H7 (cell line): ENCODE measurements at places on chromosomes 12 and 14.

DNA sequence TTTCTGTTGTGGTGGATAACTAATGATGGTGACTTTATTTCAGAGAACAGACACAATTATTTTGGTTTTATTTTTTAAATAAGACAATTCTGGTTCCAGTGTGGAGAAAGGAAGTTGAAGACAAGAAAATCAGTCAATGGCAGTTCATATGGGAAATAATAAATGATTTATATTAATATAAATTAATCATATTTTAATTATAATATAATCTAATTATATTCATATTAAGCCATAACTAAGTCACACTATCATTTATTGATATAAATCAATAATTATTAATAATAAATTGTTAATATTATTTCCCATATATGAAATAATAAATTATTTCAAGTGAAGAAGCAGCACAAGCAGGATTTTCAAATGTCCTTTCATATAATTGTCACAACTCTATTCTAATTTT, 2.8 kb downstream of the TOMM20L start:
- no peak for DNase-seq

GRCh38 chr12:72272731-72273498, 745 bp downstream of the TRHDE start:
- DNase-seq: peak; percentile 65

DNA sequence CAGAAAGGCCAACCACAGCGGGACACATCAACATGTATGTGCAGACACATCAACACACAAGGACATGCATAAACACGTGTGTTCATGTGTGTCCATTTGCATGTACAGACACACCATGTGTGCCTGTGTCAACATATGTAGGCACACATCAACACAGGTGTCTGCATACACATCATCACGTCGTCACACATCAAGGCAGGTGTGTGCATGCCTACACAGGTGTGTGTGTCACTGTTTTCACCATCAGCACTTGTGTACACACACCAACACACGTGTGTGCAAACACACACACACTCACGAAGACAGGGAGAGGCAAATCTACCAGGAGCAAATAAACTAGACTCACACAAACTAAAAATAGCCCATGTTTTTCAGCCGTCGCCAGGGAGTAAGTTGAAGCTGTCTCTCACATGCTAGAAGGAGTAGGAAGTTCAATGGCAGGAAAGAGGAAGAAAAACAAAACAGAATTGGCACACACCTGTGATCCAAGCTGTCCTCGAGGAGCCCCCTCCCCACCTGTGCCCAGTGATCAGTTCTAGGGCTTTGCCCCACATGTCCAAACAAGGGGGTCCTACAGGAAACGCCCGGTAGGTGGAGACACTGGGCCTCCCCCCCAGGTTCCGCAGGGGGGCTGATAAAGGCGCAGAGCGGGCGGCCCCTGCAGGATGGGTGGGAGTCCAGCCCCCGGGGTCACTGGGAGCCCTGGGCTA, 7.4 kb downstream of the SCARB1 start:
- DNase-seq: peak; percentile 78

GRCh38 chr14:95015046-95015445, 142.3 kb downstream of the DICER1 start:
- no peak for DNase-seq

DNA sequence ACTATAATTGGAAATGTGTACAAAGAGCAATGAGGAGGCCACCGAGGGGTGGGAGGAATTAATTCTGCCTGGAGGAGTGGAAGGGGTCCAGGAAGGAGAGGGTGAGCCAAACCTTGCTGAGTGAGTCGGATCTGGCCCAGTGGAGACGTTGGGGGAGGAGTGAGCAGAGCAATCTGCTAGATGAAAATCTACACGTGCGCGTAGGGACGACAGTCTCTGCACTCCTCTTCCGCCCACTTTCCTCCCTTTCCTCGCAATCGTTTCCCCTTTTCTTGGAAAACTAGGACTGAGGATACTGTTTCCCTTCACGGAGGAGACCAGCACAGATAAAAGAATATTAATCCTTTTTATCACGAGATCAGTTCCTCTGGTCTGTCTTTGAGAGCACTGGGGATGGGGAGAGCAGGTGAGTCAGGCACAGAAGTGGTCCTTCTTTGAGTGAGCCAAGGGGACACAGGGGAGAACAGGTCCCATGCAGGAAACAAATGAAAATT, 2.9 kb upstream of the NAB2 start:
- DNase-seq: peak; percentile 26

DNA sequence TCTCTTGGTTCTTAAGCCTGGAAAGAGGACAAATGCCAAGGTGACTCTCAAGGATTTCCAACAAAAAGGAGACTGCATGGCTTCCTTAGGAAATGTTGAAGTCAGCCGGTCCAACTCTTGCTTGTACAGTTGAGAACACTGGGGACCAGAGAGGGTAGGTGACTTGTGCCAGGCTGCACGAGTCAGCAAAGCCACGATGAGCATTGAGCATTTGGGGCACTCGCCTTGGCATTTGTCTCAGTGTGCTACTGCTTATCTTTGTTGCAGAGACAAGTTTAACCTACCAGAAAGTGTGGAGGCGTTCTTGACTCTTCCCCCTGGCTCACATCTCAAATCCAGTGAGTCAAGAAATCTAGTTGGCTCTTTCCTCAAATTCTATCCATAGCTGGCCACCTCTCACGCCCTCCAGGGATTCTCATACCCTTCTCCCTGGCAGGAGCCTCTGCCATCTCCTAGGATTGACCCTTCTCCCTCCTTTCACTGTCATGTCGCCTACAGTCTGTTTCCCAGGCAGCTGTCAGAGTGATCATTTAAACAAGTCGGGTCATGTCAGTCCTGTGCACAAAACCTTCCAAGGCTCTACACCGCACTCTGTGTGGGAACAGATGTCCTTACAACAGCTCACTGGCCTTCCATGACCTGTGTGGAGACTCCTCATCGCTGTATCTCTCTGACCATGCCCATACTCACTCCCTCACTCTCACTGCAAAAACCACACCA, 17.2 kb upstream of the KRT83 start:
- DNase-seq: no peak

- peak; percentile 7 for DNase-seq
Measured at GRCh38 chr12:40650038-40650704, 42.1 kb upstream of the CNTN1 start.

GRCh38 chr14:89811954-89812575, 142.5 kb downstream of the EFCAB11 start:
- no peak for DNase-seq

GRCh38 chr12:24360057-24360456, 410.6 kb upstream of the SOX5 start:
- no peak for DNase-seq

- DNase-seq: no peak
Measured at GRCh38 chr12:8475508-8476203, 19.9 kb downstream of the CLEC6A start.

DNA sequence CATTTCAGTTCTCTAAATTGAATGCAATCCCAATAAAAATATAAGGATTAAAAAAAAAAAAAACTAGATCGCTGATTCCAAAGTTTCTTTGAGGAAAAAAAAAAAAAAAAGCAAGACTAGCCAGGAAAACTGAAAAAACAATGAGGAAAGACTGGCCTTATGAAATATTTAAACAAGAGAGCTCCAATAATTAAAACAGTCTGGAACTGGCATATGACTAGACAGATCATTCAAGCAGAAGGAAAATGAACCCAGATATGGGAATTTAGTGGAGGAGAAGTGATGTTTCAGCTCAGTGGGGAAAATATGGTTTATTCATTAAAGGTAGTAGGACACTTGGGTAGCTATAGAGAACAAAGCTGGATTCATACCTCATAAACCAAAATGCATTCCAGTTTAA, 42.0 kb upstream of the TBC1D15 start:
- no peak for DNase-seq

- peak; percentile 37 for DNase-seq
Measured at GRCh38 chr12:43882578-43883178, 46.8 kb downstream of the TMEM117 start.
